ENCODE measurements at places on chromosomes 4 and X.

DNA sequence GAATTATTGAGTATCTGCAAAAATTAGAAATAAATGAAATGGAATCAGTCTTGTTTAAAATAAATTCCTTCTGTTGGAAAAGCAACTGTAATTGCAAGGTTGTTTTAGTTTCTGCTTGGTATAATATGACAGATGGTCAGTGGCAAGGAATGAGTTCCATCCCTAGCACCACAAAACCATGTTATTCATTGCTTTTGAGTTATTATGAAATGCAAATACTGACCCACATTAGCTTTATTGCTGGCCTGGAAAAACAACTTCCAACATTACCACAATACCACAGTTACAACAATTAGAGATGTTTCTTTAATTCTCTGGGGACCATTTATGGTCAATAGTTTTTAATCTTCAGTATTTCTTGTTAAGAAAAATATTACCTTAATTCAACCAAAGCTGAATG is 194.4 kb downstream of the TMA16 start:
- DNase-seq, result no peak

DNA sequence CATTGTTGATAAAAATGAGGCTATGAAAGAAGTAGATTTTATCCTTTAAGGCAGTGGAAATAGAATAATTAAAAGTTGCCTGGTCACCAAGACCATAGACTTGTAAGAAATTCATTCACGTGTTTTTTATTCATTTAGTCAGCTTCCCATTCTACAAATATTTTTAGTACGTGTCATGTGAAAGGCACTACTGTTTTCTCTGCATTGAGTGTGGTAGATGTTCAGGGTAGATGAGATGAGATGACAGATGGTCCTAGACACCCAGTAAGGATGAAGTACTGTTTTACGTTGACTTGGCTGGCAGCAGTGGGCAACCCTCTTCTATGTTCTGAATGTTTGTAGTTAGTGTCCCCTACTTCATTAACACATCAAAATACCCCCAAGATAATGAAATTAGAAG is 228.1 kb downstream of the ARHGAP24 start:
- DNase-seq, result no peak

DNA sequence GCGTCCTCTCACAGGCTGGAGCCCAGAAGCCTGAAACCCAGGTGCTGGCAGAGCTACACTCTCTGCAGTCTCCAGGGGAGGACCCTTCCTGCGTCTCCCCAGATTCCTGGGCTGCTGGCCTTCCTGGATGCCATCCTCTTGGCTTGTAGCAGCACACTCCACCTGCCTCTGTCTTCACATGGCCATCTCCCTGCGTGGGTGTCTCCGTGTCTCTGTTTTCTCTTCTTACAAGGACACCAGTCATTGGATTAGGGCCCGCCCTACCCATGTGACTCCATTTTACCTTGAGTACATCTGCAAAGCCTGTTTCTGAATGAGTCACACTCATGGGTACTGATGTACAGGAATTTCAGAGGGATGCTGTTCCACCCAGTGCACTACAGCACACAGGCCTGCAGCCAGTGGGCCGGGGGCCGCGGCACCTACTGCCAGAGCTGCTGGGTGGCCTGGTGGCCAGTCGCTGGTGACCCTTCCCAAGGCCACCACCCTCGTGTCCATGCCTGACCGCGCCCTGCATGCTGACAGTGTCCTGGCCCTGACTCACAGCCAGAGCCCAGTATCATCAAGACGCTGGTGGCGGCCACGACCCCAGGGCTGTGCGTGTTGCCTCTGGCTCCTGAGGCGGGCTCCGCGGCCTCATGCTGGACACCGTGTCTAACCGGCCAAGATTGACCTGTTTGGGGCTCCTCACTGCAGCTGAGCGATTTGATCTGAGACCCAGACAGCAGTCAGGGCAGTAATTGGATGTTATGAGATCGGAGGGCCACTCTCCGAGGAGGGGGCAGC is 63.6 kb upstream of the NKX1-1 start:
- DNase-seq, result no peak

GRCh38 chrX:9647431-9647830 is 118.2 kb downstream of the GPR143 start:
- DNase-seq, result no peak

All from NCI-H1417 treated with DMSO at 0.1 percent for 48 hours (cell line).